ENCODE measurements at places on chromosomes 5 and 9. TPM values are rescaled to one million over a fixed set of nuclear protein-coding genes. Genes with fewer than 3 reads are reported as not detected.
A peak's percentile ranks its signal among the peaks of the same experiment; 100 is the strongest.

DNA sequence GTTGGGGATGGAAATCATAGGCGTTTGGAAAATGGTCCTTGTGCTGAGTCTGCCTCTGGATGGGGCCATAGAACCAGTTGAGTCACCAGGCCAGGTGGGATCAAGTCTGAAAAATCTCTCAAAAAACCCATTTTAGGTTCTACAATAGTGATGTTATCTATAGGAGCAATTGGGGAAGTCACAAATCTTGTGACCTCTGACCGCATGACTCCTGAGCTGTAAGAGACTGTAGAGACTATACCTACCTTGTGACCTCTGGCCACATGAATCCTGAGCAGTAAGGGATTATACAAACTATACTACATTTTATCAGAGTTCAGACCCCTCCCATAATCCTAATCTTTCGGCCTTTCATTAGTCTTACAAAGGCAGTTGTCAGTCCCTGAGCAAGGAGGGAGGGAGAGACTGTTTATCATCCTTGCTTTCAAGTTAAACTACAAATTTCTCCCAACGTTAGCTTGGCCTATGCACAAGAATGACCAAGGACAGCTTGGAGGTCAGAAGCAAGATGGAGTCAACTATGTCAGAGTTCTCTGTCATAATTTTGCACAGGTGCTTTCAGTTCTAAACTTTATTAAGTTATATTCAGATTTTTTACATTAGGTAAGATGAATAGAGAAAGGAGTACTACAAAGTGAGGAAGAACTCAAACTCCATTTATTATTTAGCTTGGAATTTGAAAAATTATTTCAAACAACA lies 11.5 kb upstream of the JMY start:
- DNase-seq: no peak

DNA sequence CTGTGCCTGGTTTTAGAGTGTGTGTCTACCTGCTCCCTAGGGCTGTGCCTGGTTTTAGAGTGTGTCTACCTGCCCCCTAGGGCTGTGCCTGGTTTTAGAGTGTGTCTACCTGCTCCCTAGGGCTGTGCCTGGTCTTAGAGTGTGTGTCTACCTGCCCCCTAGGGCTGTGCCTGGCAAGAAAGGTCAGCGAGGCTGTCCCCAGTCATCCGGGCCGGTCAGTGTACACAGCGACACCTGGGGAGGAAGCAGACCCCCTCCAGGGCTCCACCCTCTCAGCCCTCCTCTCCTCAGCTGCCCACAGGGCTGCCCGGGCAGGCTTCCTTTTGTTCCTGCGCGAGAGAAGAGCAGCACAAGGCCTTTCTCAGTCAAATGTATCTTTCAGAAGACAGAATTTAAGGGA lies 4.1 kb downstream of the NRARP start:
- DNase-seq: no peak

GRCh38 chr9:101737705-101738565 lies 512 bp downstream of the GRIN3A start:
- DNase-seq: peak; percentile 73

GRCh38 chr5:160318409-160318808 lies 6.0 kb upstream of the CCNJL start:
- DNase-seq: no peak

GRCh38 chr5:82312373-82312856 lies 34.3 kb upstream of the RPS23 start:
- no peak for DNase-seq

- no peak for DNase-seq
Observed at GRCh38 chr5:83394190-83394589, 77.4 kb upstream of the VCAN start.

GRCh38 chr5:73539730-73540129 lies 25.7 kb downstream of the ANKRA2 start:
- DNase-seq: no peak

- peak; percentile 65 for DNase-seq
Observed at GRCh38 chr5:140966293-140967225, at the start of gene PCDHAC2. Gene PCDHAC2, plus strand, starts transcription at chr5:140966476. Its CDS starts 291 bp downstream, at chr5:140966767.

GRCh38 chr5:153896701-153897100 lies 142.0 kb downstream of the FAM114A2 start:
- DNase-seq: no peak

DNA sequence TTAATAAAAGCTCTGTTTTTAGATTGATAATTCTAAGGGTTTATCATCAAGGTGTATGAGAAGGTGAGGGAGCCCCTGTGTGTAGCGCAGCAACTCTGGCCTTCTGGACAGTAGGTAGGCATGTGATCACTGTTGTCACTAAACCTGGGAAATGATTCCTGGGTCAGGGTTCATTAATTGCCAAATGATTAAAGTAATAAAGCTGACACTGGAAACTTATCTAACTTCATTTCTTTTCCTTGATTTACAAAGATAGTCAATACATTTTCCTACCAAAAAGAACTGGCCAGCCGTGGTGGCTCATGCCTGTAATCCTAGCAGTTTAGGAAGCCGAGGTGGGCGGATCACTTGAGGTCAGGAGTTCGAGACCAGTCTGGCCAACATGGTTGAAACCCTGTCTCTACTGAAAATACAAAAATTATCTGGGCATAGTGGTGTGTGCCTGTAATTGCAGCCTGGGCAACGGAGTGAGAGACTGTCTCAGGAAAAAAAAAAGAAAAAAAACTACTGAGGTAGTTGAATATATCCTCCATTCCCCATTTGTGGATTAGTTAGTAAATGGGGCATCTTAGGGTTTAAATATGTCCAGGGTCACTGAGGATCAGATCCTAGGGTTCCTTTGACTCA lies 2.4 kb downstream of the EHMT1 start:
- DNase-seq: peak; percentile 43

- no peak for DNase-seq
Observed at GRCh38 chr5:78605611-78606010, 43.0 kb downstream of the LHFPL2 start.

- DNase-seq: no peak
Observed at GRCh38 chr9:123349691-123350480, 6.1 kb upstream of the CRB2 start.

GRCh38 chr5:134534058-134534725 lies 8.7 kb downstream of the JADE2 start:
- no peak for DNase-seq

GRCh38 chr5:32618962-32619361 lies 33.6 kb downstream of the SUB1 start:
- no peak for DNase-seq

GRCh38 chr5:54884195-54884536 lies 101.2 kb downstream of the ESM1 start:
- no peak for DNase-seq

DNA sequence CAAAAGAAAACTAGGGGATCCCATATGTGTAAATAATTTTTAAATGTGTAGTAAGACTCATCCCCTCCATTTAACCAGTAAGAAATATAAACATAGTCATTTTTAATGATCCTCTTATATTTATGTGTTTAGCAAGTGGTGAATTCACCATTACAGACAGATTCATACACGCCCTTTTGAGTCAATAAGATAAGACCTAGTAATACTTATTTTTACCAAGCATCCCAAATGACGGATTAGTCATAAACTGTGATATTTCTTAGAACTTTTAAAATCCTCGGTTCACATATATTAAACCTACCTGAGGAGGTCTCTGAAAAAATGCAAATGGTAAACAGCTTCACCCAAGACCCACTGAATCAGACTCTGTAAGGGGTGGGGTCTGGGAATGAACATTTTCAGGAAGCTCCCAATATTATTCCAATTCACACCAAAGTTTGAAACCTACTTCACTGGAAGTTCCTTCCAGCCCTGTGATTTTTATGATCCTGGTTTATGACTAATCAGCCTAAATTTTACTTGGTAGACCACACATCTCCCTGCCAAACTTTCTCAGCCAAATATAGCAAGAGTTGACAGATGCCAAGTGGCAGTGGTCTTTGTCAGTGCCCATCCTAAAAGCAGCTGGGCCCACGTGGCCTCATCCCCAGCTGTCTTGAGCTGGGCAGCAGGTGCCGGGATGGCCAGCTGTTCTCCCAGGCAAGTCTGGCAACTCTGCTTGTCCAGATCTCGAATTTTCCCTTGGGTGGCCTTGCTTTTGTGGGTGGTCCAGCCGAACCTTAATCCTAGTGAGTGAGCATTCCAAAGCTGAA lies 559.0 kb upstream of the RGMB start:
- DNase-seq: no peak

GRCh38 chr5:57445006-57445704 lies 37.5 kb downstream of the ACTBL2 start:
- no peak for DNase-seq

DNA sequence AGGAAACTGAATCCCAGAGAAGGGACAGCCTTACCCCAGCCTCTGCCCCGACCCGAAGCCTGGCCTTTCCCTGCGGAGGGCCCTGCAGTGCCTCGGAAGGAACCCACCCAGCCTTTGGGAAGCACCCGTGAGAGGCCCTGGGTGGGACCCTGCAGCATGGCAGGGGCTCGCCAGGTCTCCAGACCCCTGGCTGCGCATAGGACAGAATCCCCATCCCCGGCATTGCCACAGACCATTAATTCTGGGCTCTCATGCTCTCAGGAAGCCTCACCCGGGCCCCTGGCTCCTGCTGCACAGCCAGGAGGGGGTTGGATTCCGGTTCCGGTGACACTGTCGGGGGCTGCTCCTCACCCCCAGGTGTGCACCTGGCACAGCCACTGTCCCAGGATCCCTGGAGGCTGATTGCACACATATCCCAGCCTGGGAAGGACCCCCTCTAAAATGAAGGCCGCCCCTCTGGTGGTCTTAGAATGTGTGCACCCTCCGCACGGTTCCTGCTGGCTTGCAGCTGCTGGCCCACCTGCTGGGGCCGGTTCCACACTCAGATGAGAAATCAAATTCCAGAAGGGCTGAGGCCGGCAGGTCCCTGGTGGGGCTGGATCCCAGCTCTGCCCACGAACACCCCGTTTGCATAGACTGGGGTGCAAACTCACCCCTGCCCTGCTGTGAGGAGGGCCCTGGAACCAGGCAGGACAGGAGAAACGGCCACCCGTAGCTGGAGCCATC lies 4.7 kb downstream of the EGFL7 start:
- DNase-seq: no peak

DNA sequence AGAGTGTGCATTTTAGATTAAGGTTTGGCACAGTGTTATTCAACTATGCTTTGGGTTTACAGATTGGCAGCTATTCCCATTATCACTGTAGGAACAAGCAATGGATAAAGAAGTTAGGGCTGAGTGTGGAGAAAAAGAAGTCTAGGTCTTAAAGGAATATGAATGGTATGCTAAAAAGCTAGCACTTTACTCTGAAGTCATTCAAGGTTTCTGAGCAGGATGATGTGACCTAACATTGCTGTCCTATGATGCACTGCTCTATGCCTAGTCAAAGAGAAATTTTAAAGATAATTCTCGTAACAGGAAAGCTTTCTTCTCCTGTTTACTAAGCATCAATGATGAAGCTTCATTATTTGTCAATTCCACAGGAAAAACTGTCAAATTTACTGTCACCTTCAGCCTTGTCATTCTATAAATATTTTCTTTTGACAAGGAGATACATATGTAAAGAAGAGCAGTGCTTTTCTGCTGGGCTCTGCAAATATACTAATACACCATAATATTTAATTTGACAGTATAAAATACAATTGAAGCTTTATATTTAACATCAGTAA lies 476.1 kb upstream of the PTPRD start:
- no peak for DNase-seq

GRCh38 chr9:70260007-70260443 lies 1.2 kb downstream of the SMC5 start:
- peak; percentile 77 for DNase-seq

GRCh38 chr5:33756491-33756890 lies 135.3 kb downstream of the ADAMTS12 start:
- no peak for DNase-seq

DNA sequence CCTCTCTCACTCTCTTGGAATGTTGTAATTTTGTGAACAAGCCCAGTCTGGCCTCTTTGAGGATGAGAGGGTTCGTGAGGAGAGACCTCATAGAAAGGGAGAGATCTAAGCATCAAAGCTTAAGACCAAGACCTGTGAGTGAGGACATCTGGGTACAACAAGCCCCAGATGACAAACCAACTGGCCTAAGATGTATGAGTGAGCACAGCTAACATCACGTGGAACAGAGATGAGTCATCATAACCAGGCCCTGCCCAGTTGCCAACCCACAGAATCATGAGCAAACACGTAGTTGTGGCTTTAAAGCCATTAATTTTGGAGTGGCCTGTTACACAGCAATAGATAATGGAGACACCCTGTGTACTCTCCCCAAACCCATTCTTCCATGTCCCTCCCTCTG lies 439.1 kb upstream of the KIF2A start:
- DNase-seq: no peak

GRCh38 chr5:177330991-177331842 lies 19.5 kb upstream of the MXD3 start:
- DNase-seq: peak; percentile 79

- no peak for DNase-seq
Observed at GRCh38 chr5:35956429-35956828, 18.0 kb upstream of the CAPSL start.

GRCh38 chr9:124022201-124023121 lies 10.9 kb downstream of the LHX2 start:
- peak; percentile 32 for DNase-seq

- no peak for DNase-seq
Observed at GRCh38 chr9:4118666-4119065, 181.2 kb downstream of the GLIS3 start.

DNA sequence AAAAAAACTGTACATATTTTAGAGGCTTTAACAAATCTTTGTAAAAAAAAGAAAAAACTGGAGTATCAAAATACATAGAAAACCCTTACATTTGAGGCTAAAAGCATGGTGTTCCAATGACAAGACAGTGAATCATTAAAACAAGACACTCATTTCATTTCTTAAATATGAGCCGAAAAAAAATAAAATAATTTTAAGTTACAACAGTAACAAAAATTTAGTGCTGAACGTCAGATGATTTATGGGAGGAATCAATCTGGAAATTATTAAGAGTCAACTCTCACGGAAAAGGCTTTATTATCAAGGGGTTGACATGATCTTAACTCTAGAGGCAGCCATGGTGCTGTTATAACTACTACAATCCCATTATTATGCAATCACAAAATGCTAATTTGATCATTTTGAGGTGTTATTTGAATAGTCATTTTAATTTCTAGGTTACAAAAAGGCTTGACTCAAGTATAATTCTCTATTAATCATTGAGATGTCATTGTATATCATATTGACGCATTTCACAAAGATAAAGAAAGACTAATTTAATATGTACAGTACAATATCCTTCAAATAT lies 51.9 kb downstream of the MAPKAP1 start:
- no peak for DNase-seq

The SNCB gene
- not detected for total RNA-seq

The PLPP6 gene
- total RNA-seq: 10.3 TPM

The SHISAL2B gene
- total RNA-seq: not detected

The SLC1A1 gene
- 0.17 TPM for total RNA-seq

The PCDHB15 gene
- total RNA-seq: 1.7 TPM

The ZBED3 gene
- total RNA-seq: 6.3 TPM

The SV2C gene
- 0.14 TPM for total RNA-seq

The SLC6A7 gene
- not detected for total RNA-seq

The BRINP1 gene
- 0.60 TPM for total RNA-seq
